ENCODE measurements at places on chromosomes 4 and X.
A peak's percentile ranks its signal among the peaks of the same experiment; 100 is the strongest.

- DNase-seq = no peak
Observed at GRCh38 chrX:20285511-20285910, 18.8 kb upstream of the RPS6KA3 start.

GRCh38 chr4:56530269-56531148 is 24.9 kb downstream of the ARL9 start:
- peak; percentile 93 for DNase-seq

GRCh38 chr4:75655562-75655961 is 17.6 kb downstream of the G3BP2 start:
- DNase-seq = no peak

DNA sequence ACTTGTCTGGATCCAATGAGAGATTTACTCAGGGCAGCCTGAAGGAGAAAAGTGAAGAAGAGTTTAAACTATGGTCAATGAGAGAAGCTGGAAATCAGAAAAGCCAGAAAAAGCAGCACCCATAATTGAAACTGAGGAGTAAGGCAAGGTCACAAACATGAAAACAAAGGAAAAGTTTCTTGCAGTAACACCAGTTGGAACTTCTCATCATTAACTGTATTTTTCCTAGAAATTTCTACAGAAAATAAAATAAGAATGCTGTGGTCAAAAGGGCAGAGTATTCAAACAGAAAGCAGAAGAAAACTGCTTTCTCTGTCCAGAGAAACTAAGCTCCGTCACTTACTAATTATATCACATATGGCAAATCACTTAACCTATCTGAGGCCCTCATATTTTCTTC is 102.2 kb downstream of the OR13H1 start:
- no peak for DNase-seq

DNA sequence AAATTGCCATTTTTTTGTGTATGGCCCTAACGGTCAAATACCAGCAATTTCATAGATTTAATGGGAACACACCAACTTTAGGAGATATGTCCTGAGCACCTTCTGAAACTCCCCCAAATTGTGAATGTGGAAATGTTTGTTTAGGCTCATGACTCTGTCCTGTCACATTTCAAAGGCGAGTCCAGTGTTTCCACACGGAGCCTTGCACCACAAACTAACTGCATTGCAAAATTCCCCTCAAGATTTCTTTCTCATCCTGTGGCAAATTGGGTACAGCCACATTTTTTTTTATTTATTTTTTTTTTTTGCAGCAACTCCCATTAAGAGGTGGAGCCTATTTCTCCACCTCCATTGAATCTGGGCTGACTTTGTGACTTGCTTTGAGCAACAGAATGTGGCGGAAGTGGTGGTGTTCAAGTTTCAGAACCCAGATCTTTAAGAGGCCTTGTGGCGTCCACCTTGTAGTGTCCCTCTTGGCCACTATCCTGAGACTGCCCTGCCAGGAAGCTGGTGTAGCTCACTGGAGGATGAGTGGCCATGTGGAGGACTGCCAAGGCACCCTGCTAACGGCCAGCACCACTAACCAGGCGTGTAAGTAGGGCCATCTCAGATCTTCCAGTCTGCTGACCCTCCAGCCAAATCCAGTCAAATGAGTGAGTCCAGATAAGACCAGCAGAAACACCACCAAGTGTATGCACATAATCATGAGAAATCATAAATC is 172.4 kb upstream of the SCML1 start:
- DNase-seq = no peak

DNA sequence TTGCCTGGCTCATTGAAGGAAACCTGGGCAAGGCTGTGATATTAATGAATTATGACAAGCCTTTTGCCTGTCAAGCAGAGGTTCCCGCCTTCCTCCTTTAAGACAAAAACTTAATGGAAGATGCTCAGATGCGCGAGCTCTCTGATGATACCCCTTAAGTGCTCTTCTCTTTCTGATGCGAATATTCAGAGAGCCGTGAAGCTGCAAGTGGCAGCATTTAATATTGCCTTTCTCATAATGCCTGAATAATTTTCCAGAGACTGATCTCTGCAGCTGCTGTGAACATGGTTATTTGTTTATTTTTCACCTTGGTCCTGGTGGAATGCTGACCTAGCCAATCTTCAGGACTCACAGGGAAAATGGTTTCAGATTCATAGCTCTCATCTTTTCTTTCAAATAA is 251.8 kb downstream of the TENM3 start:
- no peak for DNase-seq

- DNase-seq = no peak
Observed at GRCh38 chr4:179536694-179537093, 2094.5 kb upstream of the AGA start.

GRCh38 chr4:186298031-186298647 is 32.1 kb downstream of the F11 start:
- no peak for DNase-seq

GRCh38 chr4:106677213-106677612 is 308.6 kb upstream of the GIMD1 start:
- DNase-seq = no peak

- no peak for DNase-seq
Observed at GRCh38 chr4:123083646-123084045, 161.2 kb upstream of the NUDT6 start.

DNA sequence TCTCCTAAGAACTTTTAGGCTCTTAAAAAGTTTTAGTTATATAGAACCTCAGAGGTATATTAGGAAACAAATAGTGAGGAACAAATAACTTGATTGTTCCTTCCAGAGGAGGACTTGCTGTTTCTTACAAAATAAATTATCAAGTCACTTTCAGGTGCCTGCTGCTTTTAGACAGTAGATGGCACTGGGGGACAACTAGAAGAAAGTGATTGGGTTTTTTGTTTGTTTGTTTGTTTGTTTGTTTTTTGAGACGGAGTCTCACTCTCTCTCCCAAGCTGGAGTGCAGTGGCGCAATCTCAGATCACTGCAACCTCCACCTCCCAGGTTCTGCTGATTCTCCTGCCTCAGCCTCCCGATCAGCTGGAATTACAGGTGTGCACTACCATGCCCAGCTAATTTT is 35.4 kb upstream of the CDKL5 start:
- DNase-seq = no peak

DNA sequence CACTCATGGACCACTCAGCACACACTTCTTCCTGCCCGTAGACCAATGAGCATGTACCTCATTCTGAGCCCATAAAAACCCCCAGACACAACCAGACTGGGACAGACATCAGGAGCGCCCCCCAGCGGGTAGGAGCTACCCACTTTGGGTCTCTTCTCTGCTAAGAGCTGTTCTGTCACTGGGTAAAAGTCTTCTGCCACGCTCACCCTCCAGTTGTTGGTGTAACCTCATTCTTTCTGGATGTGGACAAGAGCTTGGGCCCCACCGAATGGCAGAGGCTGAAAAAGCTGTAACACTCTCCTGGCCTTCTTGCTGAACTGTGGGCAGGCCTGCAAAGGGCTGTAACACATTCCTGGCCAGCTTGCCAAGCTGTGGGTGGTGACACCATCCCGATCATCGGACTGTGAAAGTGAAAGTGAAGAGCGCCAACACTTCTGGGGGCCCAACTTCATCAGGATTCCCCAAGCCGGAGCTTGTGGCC is 137.6 kb downstream of the TECRL start:
- DNase-seq = no peak

DNA sequence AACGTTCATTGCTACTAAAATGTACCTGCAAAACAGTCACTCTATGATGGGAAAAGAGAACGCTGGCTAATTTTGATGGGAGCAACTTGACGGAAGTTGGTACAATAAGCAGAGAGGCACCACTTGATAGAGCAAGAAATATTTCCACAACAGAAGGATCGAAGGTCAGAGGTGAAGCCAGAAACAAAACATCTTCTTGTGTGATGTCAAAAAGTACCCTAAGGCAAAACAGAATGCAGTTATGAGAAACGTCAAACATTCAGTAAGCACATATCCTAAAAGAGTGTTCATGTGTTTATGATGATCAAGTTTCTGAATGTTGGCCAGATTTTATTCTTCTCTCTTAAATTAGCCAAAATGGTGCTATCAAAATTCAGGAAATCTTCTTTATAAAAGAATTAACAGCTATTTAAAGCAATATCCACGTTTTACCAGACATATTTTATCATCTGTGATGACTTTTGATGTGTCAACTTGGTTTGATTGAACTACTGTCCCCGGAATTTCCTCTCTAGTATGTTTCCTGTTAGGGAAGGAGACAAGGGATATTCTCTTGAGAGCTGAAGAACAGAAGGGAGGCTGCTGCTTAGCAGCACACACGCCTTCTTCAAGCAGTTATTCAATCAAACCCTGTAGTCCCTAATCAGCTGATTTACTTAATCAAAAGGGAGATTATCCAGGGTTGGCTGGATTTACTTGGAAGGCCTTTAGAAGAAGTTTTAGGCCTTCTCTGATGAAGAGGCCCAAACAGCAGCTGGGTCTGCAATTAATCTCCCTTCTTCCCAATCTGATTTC is 15.7 kb downstream of the AASDH start:
- DNase-seq = no peak

GRCh38 chrX:1591863-1592469 is 562 bp downstream of the AKAP17A start:
- no peak for DNase-seq

DNA sequence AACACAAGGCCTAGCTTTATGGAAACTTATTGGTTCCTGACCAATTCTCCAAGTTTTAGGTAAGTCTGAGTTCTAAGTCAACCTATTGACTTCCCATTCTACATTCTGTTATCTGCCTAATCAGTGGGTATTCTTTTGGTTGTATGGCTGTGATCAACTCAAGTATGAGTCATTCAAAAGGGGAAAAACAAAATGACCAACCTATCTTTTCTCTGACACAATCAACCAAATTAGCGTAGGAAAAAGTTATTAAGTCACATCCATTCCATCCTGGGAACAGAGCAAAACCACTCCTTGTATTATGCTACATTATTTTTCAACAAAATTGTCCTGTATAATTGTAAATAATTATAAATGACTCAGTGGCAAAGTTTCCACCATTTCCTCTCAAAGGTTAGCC is 136.2 kb downstream of the SHROOM4 start:
- no peak for DNase-seq

GRCh38 chr4:181619651-181620050 is 623.6 kb upstream of the TENM3 start:
- DNase-seq = no peak

GRCh38 chr4:1451752-1452122 is 45.5 kb upstream of the NKX1-1 start:
- DNase-seq = no peak

DNA sequence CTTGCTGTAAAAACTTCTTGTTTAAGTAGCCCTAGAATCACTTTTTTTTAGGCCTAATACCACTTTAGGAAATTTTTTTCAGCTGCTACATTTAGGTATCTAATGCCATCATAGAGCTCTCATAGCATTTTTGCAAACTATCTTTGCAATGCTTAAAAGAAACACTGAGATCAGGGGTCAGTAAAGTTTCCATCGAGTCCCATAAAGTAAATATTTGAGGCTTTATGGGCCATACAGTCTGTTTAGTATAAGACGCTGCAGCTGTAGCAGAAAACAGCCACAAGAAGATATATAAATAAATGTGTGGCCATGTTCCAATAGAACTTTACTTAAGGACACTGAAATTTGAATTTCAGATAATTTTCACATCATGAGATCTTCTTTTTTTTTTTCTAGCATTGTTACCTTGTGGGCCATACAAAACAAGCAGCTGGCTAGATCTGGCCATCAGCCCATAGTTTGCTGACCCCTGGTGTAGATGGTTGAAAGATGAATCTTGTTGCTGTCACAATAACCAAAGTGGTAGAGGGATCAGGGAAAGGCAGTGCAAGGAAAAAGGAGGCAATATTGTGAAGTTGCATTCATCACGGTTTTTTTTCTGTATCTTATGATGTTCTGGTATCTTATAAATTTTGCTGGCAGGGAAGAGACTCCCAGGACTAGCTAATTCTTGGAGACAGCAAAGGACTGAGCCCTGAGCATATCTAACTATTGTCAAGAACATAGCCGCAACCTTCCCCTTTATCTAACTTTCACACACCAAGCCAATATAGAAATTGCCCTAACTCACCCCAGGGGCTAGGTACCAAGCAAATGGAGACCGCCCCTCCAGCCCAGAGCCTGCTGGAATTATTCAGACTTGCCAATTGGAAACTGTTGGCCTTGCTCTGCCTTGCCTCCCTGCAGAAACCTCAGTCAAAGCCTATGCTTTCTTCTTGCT is 46.6 kb downstream of the RASGEF1B start:
- no peak for DNase-seq
